ENCODE measurements at places on chromosomes 3 and 15. TPM values are rescaled to one million over a fixed set of nuclear protein-coding genes. Genes with fewer than 3 reads are reported as not detected.

Gene ADCY5
- total RNA-seq: not detected

Gene SCAMP5
- total RNA-seq: not detected

Gene CFAP100
- not detected for total RNA-seq

Gene SLC24A5
- total RNA-seq: not detected

Gene UCN2
- total RNA-seq: not detected

Gene IL5RA
- total RNA-seq: 0.64 TPM

Gene C3orf80
- total RNA-seq: not detected

DNA sequence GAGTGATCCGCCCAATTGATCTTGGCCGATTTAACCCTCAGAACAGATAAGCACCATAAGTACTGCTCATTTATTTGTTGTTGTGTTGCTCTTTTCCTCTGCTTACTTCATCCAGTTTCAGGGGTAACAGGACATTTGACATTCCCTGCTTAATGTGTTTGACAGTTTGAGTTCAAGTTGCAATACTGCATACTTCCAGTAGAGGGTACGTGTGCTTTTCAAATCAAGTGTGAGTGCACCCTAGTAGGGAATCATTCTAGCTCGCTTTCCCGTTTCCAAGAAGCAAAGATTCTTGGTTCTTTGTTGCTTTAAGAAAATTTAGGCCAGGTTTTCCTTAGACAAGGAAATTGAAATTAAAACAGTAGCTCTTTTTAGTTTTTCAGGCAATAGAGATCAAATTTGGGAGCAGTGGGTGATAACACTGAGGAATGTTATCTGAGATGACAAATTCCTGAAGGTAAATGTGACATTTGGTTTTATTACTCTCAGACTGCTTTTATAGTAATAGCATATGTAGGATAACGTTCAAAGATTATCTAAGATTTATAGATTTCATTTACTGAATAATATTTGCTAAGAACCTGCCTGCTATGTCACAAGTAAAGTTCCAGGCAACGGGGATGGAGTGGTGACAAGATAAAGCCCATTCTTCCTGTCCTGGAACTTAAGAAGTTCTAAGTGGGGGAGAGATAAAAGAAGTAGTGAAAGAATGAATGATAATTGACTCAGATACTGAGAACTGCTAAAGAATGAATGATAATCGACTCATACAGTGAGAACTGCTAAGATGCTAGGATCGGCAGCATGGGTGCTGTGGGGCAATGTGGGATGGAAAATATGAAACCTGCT lies 73.3 kb downstream of the SYNPR start:
- no peaks in the 10 kb centered on the region for H3K4me1 ChIP-seq
- no peak overlapping the region for H3K27ac ChIP-seq
- H3K27me3 ChIP-seq: peaks cover 6% of the 10 kb centered on the region
- no peaks in the 10 kb centered on the region for H3K36me3 ChIP-seq
- H3K4me3 ChIP-seq: no peak overlapping the region

- peaks cover 10% of the 10 kb centered on the region for H3K4me1 ChIP-seq
- peaks cover 21% of the 10 kb centered on the region for H3K27me3 ChIP-seq
- DNase-seq: no peak
- peak overlapping the region; percentile 25 for H3K4me3 ChIP-seq
- H3K27ac ChIP-seq: no peak overlapping the region
Observed at GRCh38 chr15:72197041-72197459, 537 bp downstream of the GRAMD2A start.

DNA sequence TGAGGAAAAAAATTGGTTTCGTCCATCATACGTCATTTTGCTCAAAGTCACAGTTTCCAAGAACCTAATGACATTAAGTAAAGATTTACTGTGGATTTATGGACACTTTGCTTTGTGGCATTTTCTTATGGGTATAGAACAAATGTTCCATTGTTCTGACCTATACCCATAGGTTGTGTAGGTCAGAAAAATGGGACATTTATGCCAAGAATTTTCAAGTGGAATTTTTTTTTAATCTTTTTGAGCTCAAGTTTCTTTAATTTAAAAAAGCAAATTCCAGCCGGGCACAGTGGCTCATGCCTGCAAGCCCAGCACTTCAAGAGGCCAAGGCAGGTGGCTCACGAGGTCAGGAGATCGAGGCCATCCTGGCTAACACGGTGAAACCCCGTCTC lies 187.5 kb upstream of the TPM1 start:
- H3K27ac ChIP-seq: no peak overlapping the region
- peaks cover 4% of the 10 kb centered on the region for H3K4me1 ChIP-seq
- H3K4me3 ChIP-seq: no peak overlapping the region

- no peaks in the 10 kb centered on the region for H3K36me3 ChIP-seq
- no peak overlapping the region for H3K27ac ChIP-seq
- no peak for DNase-seq
- H3K4me3 ChIP-seq: no peak overlapping the region
- H3K27me3 ChIP-seq: peaks cover 9% of the 10 kb centered on the region
Observed at GRCh38 chr3:190369668-190370295, 18.2 kb upstream of the CLDN16 start.

DNA sequence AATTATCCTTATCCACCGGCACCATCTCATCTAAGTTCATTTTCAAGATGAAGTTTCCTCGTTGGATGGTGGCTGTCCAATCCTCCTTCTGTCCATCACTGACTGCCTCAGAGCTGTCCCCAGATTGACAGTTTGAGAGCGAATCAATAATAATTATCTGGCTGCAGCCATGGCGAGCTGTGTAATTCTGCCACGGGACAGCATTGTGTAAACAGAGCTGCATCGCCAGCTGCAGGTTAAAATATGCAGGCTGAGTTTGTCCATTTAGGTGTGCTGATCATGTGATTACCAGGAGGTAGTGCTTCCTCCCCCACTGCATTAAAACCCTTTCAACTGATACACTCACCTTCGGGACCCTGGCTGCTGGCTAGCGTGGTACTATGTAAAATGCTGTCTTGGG lies 461.9 kb upstream of the ONECUT1 start:
- H3K27ac ChIP-seq: no peak overlapping the region
- DNase-seq: no peak
- no peaks in the 10 kb centered on the region for H3K27me3 ChIP-seq
- H3K4me1 ChIP-seq: no peaks in the 10 kb centered on the region
- H3K36me3 ChIP-seq: no peaks in the 10 kb centered on the region

DNA sequence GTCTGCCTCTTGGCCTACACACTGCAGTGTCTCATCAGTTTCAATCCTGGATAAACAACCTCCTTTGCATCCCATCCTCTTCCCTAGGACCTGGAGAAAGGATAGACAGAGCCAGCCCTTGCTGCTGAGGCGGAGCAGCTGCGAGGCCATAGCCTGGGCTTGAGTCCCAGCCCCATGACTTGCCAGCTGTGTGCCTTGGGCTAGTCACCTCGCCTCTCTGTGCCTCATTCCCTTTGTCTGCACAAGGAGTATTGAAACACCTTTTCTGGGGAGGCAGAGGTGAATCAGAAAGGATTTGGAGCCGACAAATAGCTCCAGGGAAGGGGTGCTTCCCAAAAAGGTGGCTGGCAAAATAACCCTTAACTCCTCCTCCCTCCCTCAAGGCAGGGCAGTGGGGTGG lies 65.0 kb upstream of the SLC6A1 start:
- no peak overlapping the region for H3K27ac ChIP-seq
- peaks cover 4% of the 10 kb centered on the region for H3K27me3 ChIP-seq
- no peaks in the 10 kb centered on the region for H3K36me3 ChIP-seq
- peaks cover 2% of the 10 kb centered on the region for H3K4me1 ChIP-seq

DNA sequence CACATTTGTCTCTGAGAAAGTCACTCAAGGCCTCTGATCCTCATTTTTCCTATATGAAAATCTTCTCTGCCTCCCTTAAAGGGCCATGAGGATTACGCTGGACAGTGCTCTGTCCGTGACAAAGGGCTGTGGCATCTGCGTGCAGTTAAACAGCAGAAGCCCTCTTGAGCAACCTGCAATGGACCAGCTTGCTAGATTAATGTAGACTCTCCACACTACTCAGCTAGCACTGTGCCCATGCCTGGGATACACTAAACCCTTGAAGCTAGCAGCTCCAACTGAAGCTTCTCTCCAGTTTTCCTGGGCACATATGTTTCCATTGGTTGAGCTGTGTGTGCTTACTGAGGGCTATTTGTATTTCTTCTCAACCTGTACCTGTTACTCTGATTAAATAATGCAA lies 303.8 kb downstream of the RPLP1 start:
- peaks cover 34% of the 10 kb centered on the region for H3K36me3 ChIP-seq
- H3K27me3 ChIP-seq: peaks cover 6% of the 10 kb centered on the region
- H3K4me1 ChIP-seq: peaks cover 72% of the 10 kb centered on the region
- no peak for DNase-seq
- no peak overlapping the region for H3K27ac ChIP-seq
- H3K4me3 ChIP-seq: peak overlapping the region; percentile 65

DNA sequence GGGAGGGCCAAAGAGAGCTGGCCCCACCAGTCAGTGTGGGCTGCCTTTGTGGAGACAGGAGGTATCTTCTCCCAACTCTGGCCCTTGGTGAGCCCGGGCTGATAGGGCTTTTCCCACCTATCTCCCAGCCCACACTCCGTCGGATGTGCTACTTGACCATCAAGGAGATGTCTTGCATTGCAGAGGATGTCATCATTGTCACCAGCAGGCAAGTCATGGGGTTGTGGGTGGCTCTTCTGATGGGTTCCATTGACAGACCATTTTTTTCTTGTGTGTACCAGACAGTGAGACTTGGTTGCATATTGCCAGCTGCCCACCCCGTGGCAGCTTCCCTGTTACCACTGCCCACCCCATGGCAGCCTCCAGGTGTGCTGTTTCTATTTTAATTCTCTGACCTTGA lies 3.3 kb downstream of the COPG1 start:
- H3K4me1 ChIP-seq: peaks cover 31% of the 10 kb centered on the region
- DNase-seq: no peak
- no peak overlapping the region for H3K4me3 ChIP-seq
- no peak overlapping the region for H3K27ac ChIP-seq
- peaks cover 40% of the 10 kb centered on the region for H3K36me3 ChIP-seq

- no peak for DNase-seq
- H3K36me3 ChIP-seq: no peaks in the 10 kb centered on the region
- H3K27me3 ChIP-seq: no peaks in the 10 kb centered on the region
- H3K4me3 ChIP-seq: no peak overlapping the region
- no peaks in the 10 kb centered on the region for H3K4me1 ChIP-seq
Observed at GRCh38 chr3:54366839-54367238, 244.5 kb downstream of the CACNA2D3 start.

DNA sequence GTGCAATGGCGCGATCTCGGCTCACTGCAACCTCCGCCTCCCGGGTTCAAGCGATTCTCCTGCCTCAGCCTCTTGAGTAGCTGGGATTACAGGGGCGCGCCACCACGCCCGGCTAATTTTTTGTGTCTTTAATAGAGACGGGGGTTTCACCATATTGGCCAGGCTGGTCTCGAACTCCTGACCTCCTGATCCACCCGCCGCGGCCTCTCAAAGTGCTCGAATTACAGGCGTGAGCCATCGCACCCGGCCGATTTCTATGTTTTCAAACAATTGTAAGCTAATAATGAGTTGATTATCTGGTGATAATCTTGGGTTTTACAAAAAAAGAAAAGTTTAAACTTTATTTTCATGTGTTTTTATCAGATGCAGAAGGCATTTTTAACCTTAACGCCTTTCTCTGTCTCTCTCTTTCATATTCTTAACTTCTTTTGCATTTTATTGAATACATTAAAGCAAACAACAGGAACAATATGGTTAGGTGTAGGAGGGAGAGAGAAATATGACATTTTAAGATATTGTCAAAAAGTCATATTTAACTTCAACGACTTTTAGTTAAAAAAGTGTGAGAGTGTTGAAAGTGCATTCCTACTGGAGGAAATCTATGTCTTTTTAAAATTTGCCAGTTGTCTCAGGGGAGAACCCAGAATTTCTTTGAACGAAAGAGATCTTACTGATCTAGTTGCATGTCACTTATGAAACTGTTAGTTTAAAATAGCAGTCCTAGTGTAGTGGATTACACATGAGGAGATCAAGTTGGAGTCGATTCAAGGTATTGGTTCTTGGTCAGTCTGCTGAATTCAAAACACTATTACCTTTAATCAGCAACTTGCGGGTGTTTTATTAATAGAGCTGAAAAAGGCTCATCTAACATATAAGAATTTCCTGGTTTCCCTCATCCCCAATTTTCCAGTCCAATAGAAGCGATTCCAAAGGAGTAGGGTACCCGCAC lies 3.4 kb upstream of the MEIS2 start:
- no peak overlapping the region for H3K27ac ChIP-seq
- no peaks in the 10 kb centered on the region for H3K36me3 ChIP-seq
- H3K4me1 ChIP-seq: peaks cover 18% of the 10 kb centered on the region
- no peak overlapping the region for H3K4me3 ChIP-seq
- DNase-seq: no peak

GRCh38 chr3:13401149-13401548 lies 19.0 kb downstream of the NUP210 start:
- H3K4me3 ChIP-seq: no peak overlapping the region
- H3K27me3 ChIP-seq: no peaks in the 10 kb centered on the region
- no peak for DNase-seq
- H3K27ac ChIP-seq: no peak overlapping the region
- peaks cover 14% of the 10 kb centered on the region for H3K36me3 ChIP-seq

- no peak overlapping the region for H3K27ac ChIP-seq
- no peak overlapping the region for H3K4me3 ChIP-seq
- no peak for DNase-seq
- H3K4me1 ChIP-seq: no peaks in the 10 kb centered on the region
- H3K27me3 ChIP-seq: no peaks in the 10 kb centered on the region
- H3K36me3 ChIP-seq: no peaks in the 10 kb centered on the region
Observed at GRCh38 chr3:109874896-109875708, 537.8 kb upstream of the DPPA4 start.

GRCh38 chr3:155741101-155741500 lies 3.8 kb downstream of the PLCH1 start:
- no peak overlapping the region for H3K4me3 ChIP-seq
- DNase-seq: no peak
- no peaks in the 10 kb centered on the region for H3K36me3 ChIP-seq
- H3K27me3 ChIP-seq: peaks cover 64% of the 10 kb centered on the region
- H3K4me1 ChIP-seq: peaks cover 19% of the 10 kb centered on the region

DNA sequence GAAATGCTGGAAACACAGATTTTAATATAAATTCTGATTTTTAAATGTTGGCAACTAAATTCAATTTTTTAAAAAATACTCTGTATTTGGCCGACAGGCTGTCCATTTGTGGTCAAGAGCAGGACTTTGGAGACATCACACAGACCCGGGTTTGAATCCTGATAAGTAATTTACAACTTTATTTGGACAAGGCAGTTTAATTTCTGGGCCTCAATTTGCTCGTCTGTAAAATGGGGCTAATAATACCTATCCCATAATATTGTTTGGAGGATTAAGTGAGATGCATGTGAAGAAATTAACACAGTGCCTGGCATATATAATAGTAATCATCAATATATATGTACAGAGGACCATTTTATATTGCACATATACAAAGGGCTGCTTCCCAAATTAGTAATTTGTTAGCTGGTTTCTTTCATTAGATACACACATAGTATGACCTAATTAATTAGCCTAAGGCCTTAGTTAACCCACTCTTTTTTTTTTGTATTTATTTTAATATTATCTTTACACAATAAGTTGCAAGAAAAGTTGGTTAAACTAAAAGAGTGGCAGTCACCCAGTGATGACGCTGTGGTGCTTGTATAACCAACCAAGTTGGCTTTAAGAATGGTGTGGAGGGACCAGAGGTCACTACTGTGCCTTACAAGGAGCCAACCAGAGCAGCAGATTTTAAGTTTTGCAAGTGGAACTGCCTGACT lies 665 bp downstream of the PIGB start:
- H3K27me3 ChIP-seq: no peaks in the 10 kb centered on the region
- H3K4me3 ChIP-seq: peak overlapping the region; percentile 99
- peaks cover 36% of the 10 kb centered on the region for H3K4me1 ChIP-seq
- H3K36me3 ChIP-seq: peaks cover 25% of the 10 kb centered on the region
- no peak for DNase-seq
